ENCODE measurements at places on chromosomes 3 and 15.

DNA sequence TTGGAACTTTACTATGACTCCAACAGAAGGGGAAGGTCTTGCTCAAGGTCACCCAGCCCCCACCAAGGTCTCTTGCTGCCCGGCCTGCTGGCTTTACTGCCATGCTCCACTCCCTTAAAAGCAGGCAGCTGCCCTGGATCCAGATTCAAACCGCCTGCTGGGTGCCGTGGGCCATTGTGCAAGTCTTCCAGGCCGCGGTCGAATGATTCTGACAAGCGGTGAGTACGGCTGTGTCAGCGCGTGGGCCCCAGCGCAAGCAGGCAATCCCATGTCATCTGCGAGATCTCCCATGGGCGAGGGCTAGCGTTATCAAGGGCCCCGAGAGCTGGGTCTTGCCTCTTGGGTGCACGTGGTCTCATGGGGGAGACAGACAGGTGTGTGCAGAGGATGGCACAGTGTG lies 37.6 kb downstream of the CORO2B start:
- no peak for DNase-seq

DNA sequence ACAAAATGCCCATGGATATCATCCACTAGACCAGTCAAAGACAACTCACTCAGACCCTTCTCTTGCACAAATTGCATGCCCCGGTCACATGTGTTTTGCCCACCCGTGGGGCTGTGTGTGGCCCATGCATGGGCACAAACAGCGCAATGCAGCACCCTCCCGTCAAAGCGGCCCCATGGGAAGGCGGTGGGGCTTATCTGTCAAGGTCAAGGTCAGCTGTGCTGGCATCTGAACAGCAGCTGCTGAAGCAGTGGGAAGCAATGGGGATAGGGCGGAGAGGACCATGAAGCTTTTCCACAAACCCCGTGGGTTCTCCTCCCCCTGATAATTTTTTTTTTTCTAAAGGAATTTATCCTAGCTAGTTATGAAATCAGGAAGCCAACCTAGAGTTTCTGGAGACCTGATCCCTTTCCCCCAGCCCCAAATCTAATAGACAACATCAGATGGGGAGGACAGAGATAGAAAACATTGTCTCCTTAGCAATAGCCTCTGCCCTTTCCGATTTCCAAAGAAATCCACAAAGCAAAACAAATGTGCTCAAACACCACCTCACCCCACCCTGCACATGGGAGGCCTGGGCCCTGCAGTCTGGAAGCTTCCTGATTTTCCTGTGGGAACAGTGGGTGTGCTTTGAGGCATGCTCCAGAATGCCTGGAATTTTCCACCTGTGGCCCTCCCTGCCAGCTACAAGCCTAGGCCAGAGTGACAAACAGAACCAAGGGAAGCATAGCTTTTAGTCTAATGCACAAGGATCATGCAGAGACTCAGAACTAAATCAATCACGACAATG lies 84.4 kb downstream of the BDH1 start:
- no peak for DNase-seq

- DNase-seq, result peak; percentile 97
These were observed 6.3 kb upstream of the PKM start for GRCh38 chr15:72237029-72237852.

DNA sequence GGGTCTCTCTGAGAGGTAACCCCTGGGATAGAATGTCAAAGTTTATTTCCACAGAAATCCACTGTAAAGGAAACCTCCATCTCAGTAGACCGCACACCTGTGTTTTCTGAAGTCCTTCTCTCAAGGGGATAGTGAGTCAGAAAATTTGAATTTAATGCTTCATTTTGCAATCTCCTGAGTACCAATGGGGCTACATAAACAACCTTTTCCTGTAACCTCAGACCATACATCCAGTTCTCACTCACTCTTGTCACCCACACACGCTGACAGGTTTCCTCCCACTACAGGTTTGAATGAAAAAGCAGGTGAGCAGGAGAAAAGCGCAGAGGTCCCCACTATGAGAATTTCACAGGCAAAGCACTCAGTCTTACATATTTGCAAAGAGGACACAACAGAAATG lies 165.3 kb upstream of the MCTP2 start:
- no peak for DNase-seq

- DNase-seq, result no peak
These were observed 364.0 kb upstream of the RBMS3 start for GRCh38 chr3:28916713-28917499.

GRCh38 chr3:111690242-111690641 lies 95.1 kb upstream of the ZBED2 start:
- DNase-seq, result no peak

GRCh38 chr3:156189927-156190326 lies 69.5 kb downstream of the KCNAB1 start:
- no peak for DNase-seq

Data from A549 (cell line).